ENCODE measurements at places on chromosomes 13 and 19.

GRCh38 chr13:40026174-40026585 is 370.7 kb downstream of the COG6 start:
- DNase-seq: no peak

DNA sequence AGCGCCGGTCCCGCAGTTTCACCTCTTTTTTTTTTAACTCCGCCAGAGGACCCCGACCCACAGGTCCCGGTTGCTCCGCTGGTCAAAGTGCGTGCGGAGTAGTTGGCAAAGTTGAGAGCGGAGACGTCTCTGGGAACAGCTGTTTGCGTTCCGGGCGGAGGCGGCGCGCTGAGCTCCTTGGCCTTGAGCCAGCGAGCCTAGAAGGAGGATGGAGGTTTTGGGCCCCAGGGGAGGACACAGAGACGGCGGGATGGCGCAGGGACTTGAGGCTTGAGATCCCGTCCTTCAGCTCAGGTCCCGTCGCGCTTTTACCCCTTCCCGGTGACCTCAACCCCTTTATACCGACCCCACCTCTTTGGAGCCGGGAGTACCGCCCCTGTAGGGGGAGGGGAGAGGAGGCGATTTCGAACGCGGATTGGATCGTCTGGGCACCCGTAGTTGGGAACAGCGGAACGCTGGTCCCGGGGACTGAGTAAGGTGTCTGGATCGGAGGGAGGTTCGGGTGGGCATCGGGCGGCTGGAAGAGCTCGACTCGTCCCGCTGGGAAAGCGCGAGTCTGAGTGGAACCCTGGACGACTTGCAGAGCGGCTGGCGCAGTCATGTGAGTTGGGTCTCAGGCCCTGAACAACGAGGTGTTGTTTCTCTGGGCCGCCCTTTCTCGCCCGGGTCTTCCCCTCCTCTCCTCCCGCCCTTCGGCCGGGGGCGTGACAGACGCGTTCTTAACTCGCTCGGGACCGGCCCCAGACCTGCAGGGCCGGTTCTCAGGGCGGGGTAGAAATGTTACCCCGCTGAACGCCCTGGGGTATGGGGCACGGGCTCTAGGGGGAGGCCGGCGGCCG is at the start of gene WBP4:
Gene WBP4 (plus strand): TSS at position 435 of the 839 bp plus-strand sequence. CDS start 165 bp downstream, at position 600.
- DNase-seq: peak; percentile 99

DNA sequence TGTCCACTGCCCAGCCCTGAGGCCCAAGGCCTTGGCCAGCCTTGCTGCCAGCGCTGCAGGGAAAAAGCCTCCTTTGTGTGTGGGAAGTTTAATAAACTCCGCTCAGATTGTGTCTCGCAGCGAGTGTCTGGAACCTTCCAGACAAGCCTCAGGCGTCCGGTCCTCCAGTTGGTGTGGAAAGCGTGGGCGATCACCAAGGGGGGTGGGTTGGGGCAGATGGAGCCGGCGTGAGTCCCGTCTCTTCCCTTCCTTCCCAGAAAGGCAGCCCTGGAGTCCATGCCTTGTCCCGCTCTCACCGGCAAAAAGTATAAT is 4.6 kb downstream of the STK11 start:
- no peak for DNase-seq

- no peak for DNase-seq
These were observed 43.3 kb upstream of the PEPD start for GRCh38 chr19:33564836-33565338.

DNA sequence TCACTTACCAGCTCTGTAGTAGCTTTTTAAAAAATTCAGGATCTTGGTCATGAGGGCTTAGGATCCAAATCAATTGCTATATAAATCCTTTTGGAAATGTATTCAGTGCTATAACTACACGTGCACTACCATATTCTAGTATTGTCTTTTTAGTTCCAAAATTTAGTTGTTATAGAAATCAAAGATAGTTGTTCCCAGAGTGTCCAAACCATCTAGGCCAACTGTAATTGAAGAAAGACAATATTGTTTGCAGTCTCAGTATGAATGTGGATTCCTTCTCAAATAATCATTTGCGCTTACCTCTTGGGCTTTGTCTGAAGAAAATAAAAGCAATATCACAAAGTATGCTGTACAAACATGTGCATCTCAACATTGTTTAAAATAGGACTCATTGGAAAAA is 184.1 kb upstream of the EDNRB start:
- DNase-seq: no peak

- DNase-seq: no peak
These were observed 1015.7 kb downstream of the EFNB2 start for GRCh38 chr13:105519771-105520170.

DNA sequence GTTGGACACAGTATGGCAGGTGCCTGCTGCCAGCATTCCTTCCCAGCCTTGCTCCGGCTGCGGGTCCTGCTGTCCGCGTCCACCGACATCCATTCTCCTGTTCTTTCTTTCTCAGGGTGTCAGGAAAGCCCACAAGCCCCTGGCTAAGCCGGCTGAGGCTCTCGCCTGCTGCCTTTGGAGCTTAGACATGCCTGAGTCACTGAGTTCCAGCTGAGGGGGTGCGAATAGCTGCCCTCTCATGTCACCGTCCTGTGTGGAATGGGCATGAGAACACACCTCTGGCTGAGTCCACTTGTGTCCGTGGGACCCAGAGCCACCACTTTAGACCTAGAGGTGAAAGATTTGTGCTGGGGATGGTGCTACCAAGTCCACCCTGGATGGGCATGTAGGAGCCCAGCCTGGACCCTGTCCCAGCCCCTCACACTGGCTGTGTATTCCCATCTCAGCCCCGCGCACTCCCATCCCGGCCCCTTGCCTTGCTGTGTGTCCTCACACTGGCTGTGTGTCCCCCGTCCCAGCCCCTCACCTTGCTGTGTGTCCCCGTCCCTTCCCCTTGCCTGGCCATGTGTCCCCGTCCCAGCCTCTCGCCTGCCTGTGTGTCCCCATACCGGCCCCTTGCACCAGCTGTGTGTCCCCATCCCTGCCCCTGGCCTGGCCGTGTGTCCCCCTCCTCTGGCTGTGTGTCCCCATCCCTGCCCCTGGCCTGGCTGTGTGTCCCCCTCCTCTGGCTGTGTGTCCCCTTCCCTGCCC is 24.6 kb upstream of the IRS2 start:
- no peak for DNase-seq

- DNase-seq: no peak
These were observed 6.5 kb upstream of the HSPH1 start for GRCh38 chr13:31168166-31168565.

DNA sequence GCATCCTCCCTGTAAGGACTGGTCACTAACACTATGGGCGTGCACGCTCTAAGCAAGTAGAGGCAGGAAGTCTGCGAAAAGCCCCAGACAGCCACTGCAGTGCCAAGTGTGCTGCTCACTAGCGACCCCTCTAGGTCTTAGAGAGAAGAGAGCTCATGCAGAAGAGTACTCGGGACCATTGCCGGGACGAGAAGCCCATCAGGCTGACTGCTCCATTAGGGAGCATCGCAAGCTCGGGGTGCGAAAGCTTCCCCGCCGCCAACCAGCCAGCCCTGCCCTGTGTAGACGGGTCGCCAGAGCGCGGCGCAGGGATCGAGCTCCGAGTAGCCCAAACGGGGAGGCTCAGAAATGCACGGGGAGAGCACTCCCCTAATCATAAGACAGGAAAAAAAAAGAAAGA is 16.6 kb downstream of the POU4F1 start:
- DNase-seq: peak; percentile 56

GRCh38 chr19:40415768-40416167 is 2.6 kb upstream of the PRX start:
- DNase-seq: no peak

- no peak for DNase-seq
These were observed 258.7 kb upstream of the GPC6 start for GRCh38 chr13:92967923-92968322.

DNA sequence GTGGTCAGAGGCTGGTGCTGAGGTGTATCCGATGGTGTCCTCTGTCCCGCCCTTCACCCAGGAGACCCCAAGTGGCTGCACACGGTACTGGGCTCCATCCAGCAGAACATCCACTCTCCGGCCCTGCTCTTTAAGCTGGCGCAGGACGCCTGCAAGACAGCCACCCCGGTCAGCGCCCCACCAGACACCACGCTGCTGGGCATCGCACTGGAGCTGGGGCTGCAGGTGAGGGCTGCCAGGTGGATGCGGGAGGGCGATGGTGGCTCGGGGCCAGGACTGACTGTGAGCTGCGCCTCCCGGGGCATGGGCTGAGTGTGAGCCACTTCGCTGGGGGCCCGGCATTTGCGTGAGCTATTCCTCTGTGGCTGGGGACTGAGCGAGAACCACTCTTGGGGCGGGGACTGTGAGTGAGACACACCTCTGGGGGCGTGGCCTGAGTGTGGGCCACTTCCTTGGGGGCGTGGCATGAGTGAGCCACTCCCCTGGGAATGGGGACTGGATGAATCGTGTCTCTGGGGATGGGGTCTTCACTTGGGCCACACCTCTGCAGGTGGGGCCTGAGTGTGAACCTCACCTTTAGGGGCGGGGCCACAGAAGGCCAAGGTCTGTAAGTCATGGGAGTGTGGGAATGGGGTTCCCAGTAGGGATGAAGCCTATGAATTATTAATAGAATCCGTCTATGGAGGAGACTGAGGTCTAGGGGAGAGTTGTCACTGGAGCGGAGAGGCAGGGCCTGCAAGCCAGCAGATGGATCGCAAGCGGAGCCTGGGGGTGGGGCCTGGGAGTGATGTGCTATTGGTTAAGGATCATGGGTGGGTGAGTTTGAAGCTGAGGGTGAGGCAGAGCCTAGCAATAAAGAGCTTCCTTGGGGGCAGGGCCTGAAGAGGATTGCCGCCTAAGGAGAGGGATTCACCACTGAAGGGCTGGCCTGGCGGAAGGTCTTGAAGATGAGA is 30.5 kb downstream of the ZSWIM4 start:
- peak; percentile 27 for DNase-seq

DNA sequence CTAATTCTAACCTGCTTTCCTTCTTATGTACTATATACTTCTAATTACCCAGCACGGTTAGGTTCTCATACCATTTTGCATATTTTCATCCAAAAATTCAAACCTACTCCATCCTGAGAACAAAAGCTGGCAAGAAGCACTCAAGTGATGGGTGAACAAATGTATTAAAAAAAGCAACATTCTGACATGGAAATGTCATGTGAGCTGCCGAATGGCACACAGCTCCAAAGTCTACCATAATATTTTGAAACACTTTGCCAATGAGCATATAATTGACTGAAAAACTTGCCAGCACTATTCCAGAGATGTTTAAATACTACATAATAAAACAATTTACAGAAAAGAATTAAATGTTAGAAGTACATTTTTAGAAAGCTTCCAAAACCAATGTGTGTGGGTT is 274.6 kb downstream of the ENOX1 start:
- DNase-seq: no peak

GRCh38 chr19:28838909-28839308 is 374.0 kb downstream of the UQCRFS1 start:
- no peak for DNase-seq

- DNase-seq: no peak
These were observed 26.3 kb upstream of the TNFSF11 start for GRCh38 chr13:42547612-42548011.

- DNase-seq: no peak
These were observed 694.4 kb upstream of the SLITRK5 start for GRCh38 chr13:86976521-86977324.

DNA sequence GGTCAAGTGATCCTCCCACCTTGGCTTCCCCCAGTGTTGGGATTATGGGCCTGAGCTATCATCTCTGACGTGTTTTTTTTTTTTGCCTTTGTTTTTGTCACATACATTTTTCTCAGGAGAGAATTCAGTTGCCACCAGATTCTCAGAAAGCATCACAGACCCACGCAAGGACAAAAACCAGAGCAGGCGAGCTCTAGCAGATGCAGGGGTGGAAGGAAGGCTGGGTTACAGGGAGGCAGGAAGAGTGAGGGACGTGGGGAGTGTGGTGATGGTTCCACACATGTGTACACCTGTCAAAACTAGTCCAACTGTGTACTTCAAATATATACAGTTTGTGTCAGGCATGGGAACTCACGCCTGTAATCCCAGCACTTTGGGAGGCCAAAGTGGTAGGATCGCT is 4.3 kb downstream of the TMEM161A start:
- no peak for DNase-seq

DNA sequence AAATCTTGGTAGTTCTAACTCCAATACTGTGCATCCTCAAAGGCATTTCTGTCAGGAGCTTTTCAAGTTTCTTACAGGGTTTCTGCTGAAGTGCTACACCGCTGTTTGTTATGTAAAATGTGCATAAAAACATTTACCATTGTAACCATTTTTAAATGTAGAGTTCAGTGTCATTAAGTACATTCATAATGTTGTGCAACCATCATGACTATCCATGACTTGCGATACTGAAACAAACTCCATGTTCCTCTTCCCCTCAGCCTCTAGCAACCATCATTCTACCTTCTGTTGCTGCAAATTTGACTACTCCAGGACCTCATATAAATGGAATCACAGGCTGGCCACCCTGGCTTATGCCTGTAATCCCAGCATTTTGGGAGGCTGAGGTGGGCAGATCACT is 14.4 kb upstream of the SLC25A42 start:
- DNase-seq: no peak

- no peak for DNase-seq
These were observed 60.2 kb downstream of the UNC13A start for GRCh38 chr19:17627921-17628320.

DNA sequence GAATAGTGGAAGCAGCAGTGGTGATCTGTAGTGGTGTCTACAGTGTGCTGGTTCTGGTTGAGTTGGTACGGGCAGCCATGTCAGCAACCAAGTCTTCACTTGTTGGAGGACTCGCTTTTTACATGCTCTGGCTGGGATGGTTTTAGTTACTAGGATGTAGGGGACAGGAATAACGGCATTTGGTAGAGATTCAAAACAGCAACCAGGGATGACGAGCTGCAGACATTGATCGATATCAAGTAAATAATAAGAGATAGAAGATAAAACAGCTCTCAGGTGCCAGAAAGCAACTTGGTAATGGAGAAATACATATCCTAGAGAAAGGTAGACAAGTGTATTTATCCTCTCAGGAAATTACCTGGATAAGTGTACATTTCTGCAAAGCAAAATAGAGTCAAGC is 84.3 kb downstream of the PCCA start:
- DNase-seq: no peak

DNA sequence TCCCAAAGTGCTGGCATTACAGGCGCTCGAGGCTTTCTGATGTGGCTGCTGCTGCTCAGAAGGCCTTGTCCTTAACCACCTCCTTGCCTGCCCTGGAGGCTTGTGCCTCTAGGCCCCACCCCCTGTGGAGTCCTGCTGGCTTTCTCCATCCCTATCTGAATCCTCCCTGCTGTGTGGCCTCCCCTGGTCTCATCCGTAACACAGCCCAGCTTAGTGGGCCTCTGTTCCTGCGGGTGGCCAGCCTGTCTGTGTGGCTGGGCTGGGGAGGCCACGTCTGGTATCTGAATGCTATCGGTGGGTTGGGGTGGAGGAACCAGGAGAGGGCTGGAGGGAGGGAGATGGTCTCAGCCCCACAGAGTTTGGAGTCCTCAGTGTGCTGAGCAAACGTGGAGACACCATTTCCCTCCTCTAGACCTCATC is 4.7 kb downstream of the RPL28 start:
- DNase-seq: no peak

- no peak for DNase-seq
These were observed 215.5 kb upstream of the SERP2 start for GRCh38 chr13:44158098-44158521.

- no peak for DNase-seq
These were observed 129.1 kb downstream of the FOXO1 start for GRCh38 chr13:40537146-40537895.

- DNase-seq: no peak
These were observed 141.6 kb upstream of the ARGLU1 start for GRCh38 chr13:106709522-106709921.
